ENCODE measurements at places on chromosomes 16 and 17. TPM values are rescaled to one million over a fixed set of nuclear protein-coding genes. Genes with fewer than 3 reads are reported as not detected.

DNA sequence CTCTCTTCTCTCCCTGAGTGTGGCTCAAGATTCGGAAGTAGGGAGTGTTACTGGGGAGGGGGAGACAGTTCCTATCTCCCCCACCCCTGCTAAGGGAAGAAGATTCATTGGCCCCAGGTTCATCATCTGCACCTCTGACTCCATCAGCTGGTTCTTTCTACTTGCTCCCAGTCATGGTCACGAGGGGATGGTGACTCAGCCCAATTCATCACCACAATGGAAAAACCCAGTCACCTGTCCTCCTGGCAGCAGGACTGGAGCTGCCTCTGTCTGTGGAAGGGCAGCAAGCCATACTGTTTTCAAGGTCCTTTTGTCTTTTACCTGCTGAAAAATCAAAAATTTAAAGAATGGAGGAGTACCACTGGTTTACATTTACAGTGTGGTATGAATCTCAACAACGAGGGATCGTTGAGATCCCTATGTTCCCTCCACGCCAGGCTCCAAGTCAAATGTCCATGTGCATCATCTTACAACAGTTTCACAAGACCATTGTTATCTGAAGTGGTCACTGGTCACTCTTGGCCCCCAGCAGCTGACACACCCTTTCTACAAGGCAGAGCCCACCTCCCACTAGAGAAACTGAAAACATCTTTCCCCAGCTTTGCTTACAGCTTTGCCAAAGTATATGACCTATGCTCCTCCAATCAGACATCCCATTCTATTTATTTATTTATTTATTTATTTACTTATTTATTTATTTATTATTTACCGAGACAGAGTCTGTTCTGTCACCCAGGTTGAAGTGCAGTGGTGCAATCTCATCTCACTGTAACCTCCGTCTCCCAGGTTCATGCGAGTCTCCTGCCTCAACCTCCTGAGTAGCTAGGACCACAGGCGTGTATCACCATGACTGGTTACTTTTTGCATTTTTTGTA lies 40.4 kb upstream of the NDRG4 start:
- no peak overlapping the region for H3K27ac ChIP-seq
- no peaks in the 10 kb centered on the region for H3K36me3 ChIP-seq
- no peak overlapping the region for H3K4me3 ChIP-seq

DNA sequence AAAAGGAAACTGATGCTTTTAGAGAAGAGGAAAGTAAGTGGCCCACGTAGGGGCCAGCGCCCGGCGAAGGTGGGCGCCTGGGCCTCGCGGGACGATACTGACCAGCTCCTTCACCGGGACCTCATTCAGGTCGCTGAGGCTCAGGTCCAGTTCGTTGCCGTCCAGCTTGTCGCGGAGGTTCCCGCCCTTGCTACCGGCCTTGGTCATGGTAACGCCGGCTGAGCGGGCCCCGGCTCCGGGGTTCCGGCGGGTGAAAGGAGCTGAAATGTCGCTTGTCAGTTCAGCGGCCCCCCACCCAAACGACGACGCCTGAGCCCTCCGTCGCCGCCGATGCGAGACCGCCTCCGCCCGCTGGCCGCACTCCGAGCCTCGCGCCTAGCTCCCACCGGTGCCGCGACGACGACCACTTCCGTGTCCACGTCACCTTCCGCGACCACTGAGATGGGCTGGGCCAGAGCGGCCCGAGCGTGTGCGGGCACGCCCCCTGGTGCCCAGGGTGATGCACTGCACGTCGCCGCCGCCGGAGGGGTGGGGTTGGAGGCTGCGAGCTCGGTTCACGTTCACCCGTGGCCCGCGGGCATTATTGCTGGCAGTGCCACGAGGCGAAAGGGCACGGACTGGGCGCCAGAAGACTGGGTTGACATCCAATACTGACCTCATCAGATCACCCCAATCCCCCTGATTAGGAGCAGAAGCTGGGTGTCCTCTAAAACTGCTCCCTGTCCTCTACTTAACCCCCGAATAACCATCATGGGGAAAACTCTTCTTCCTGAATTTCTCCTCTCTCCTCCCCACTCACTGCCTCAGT lies at the start of gene LRRC59:
Gene LRRC59 (minus strand): TSS at position 413 of the 808 bp plus-strand sequence. CDS start 206 bp downstream, at position 207.
- peaks cover 14% of the 10 kb centered on the region for H3K36me3 ChIP-seq
- H3K4me3 ChIP-seq, result peak within 1 kb of the TSS; percentile 90
- H3K27ac ChIP-seq, result peak within 1 kb of the TSS; percentile 91
- H3K4me1 ChIP-seq, result peaks cover 68% of the 10 kb centered on the region
- H3K27me3 ChIP-seq, result no peaks in the 10 kb centered on the region
- DNase-seq, result peak; percentile 90

DNA sequence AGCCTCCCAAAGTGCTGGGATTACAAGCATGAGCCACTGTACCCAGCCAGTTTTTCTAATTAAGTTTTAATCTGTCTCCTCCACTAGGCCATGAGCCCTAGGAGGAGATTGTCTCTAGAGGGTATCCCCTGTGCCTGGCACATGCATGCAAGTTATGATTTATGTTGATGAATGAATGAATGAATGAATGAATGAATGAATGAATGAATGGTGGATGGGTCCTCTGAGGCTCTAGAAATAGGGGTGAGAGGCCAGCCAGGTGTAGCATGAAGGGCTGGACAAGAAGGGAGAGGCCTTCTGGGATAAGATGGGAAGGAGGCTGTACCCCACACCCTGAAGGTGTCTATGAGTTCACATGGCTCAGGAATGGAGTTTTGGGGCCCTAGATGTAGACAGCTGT lies 48.8 kb downstream of the EMP2 start:
- H3K4me1 ChIP-seq, result no peaks in the 10 kb centered on the region
- DNase-seq, result no peak
- H3K36me3 ChIP-seq, result no peaks in the 10 kb centered on the region
- no peak overlapping the region for H3K4me3 ChIP-seq

GRCh38 chr16:75160386-75160785 lies 12.1 kb downstream of the ZFP1 start:
- H3K27ac ChIP-seq, result no peak overlapping the region
- H3K4me3 ChIP-seq, result no peak overlapping the region
- no peaks in the 10 kb centered on the region for H3K4me1 ChIP-seq
- H3K36me3 ChIP-seq, result no peaks in the 10 kb centered on the region

DNA sequence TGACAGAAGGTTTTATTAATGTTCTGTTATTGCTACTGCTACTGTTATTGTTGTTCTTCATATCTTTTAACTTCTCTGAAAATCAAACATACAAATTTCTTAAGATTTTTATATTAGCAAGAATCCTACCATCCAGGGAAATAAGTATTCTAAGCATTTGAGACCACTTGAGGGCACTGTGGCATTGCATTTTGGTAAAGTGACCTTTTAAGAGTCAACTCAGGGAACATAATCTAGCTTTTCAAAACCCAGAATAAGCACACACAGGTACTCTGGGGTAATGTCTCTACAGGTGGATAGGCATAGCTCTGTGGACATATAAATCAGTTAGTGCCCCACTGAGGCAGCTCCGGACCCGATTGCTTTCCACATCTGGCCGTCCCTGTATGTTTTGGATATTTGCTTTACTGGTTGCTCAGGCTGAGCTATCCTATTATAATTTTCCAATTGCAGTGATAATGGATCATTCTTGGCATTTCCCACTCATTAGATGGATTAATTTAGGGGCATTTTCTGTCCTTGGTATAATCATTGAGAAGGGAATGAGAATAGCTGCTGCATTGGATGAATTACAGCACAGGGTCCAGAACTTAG lies 1425.1 kb upstream of the CDH8 start:
- H3K27ac ChIP-seq, result no peak overlapping the region
- H3K36me3 ChIP-seq, result no peaks in the 10 kb centered on the region
- no peak overlapping the region for H3K4me3 ChIP-seq
- no peaks in the 10 kb centered on the region for H3K4me1 ChIP-seq
- H3K27me3 ChIP-seq, result no peaks in the 10 kb centered on the region

GRCh38 chr16:1492923-1493745 lies at the start of gene TELO2:
Gene TELO2, plus strand, starts transcription at chr16:1493360. Its CDS starts 922 bp downstream, at chr16:1494282.
- H3K27me3 ChIP-seq, result no peaks in the 10 kb centered on the region
- H3K4me1 ChIP-seq, result peaks cover 21% of the 10 kb centered on the region
- H3K4me3 ChIP-seq, result peak within 1 kb of the TSS; percentile 69
- H3K36me3 ChIP-seq, result peaks cover 1% of the 10 kb centered on the region
- H3K27ac ChIP-seq, result peak within 1 kb of the TSS; percentile 76

GRCh38 chr17:27349540-27350021 lies 55.7 kb downstream of the WSB1 start:
- no peaks in the 10 kb centered on the region for H3K27me3 ChIP-seq
- DNase-seq, result no peak
- no peaks in the 10 kb centered on the region for H3K36me3 ChIP-seq
- peak overlapping the region; percentile 69 for H3K27ac ChIP-seq

DNA sequence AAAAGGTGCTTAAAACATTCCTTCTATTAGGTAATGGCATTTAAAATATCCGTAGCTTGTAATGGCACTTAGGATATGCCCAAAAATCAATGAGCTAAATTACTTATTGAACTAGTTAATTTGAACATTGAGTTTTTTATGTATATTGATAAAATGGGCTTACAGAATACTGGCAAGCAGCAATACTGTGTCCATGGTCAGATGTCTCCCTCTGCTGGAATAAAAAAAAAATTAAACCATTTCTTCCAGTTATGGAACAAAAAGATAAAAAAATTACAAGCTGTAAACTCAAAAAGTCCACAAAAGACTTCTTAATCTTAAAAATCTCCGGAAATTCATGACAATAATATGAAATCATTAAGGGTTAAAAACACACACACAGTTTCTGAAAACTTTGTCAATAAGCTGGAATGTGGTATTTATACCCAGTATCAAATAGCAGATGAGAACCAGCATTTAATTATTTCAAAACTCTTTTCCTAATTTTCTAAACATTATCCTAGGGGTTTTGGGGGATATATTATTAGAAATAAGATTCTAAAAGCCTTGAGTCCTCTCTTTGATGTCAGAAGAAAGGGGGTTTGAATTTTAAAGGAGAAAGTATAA lies 21.5 kb upstream of the PSMD7 start:
- no peak overlapping the region for H3K27ac ChIP-seq
- H3K4me1 ChIP-seq, result peaks cover 15% of the 10 kb centered on the region
- DNase-seq, result no peak
- no peaks in the 10 kb centered on the region for H3K36me3 ChIP-seq
- H3K4me3 ChIP-seq, result no peak overlapping the region

The CASKIN1 gene
- total RNA-seq, result 0.66 TPM

The WNT3 gene
- total RNA-seq, result 1.6 TPM

All from body of pancreas (tissue), 4 donors.